Sigmoid colon (tissue), 7 donors: ENCODE measurements at places on chromosomes 2 and 18. TPM values are rescaled to one million over a fixed set of nuclear protein-coding genes. Genes with fewer than 3 reads are reported as not detected.

Gene EFR3B
- polyA plus RNA-seq, result 0.50 TPM

Gene GAL3ST2
- polyA plus RNA-seq, result 13.6 TPM

Gene ORMDL1
- 18.7 TPM for polyA plus RNA-seq

Gene ADAM23
- polyA plus RNA-seq, result under 0.01 TPM

Gene ALKAL2
- 8.4 TPM for polyA plus RNA-seq

Gene LIMS4
- not detected for polyA plus RNA-seq

Gene COL4A3
- under 0.01 TPM for polyA plus RNA-seq

Gene CKAP2L
- polyA plus RNA-seq, result 3.0 TPM

Gene TUBA4B
- not detected for polyA plus RNA-seq

Gene SAG
- not detected for polyA plus RNA-seq

Gene DAW1
- 0.06 TPM for polyA plus RNA-seq

Gene RAB27B
- polyA plus RNA-seq, result 2.5 TPM

Gene RNF152
- 9.6 TPM for polyA plus RNA-seq

Gene ARHGEF4
- polyA plus RNA-seq, result 3.0 TPM

Gene PRKCE
- polyA plus RNA-seq, result 7.7 TPM

Gene TWSG1
- 9.1 TPM for polyA plus RNA-seq

Gene USP37
- 1.8 TPM for polyA plus RNA-seq

Gene KCNJ13
- 0.03 TPM for polyA plus RNA-seq

Gene PDIA6
- polyA plus RNA-seq, result 64.0 TPM

Gene CYP27C1
- polyA plus RNA-seq, result 0.60 TPM

Gene EDAR
- polyA plus RNA-seq, result under 0.01 TPM

Gene LINC00305
- polyA plus RNA-seq, result not detected

Gene FHL2
- 123 TPM for polyA plus RNA-seq

Gene ATG16L1
- 16.2 TPM for polyA plus RNA-seq

Gene HOXD13
- 2.3 TPM for polyA plus RNA-seq

Gene TSGA10
- 2.5 TPM for polyA plus RNA-seq

Gene FOXI3
- not detected for polyA plus RNA-seq

Gene MYO1B
- polyA plus RNA-seq, result 14.8 TPM

Gene TNFAIP6
- 1.4 TPM for polyA plus RNA-seq

Gene DSC3
- polyA plus RNA-seq, result 0.09 TPM

Gene KLHL14
- polyA plus RNA-seq, result 2.9 TPM

Gene TMBIM1
- 90.2 TPM for polyA plus RNA-seq

Gene FBXO41
- under 0.01 TPM for polyA plus RNA-seq
